HAP-1 (cell line): ENCODE measurements at places on chromosomes 1 and 21.
A peak's percentile ranks its signal among the peaks of the same experiment; 100 is the strongest.

- no peak for DNase-seq
Observed at GRCh38 chr1:109444346-109444745, 18.1 kb upstream of the PSMA5 start.

GRCh38 chr1:147167365-147167764, 4.9 kb downstream of the PRKAB2 start:
- no peak for DNase-seq

DNA sequence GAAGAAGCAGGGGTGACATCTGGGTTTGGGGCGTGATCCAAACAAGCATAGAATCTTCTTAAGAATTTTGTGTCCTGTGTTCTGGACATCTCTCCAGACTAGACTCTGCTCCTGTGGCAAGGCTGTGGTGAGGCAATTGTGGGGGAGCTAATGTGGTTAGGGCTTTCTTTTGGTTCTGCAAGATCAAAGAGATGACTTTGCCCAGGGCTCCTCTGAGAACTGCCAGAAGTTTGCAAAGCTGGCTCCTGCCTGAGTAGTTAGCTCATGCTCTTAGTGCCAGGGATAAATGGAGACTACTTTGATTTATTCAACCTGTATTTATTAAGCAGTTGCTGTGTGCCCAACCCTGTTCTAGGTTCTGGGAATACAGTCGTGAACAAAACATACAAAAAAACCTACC, 34.0 kb upstream of the CRNN start:
- DNase-seq = no peak

DNA sequence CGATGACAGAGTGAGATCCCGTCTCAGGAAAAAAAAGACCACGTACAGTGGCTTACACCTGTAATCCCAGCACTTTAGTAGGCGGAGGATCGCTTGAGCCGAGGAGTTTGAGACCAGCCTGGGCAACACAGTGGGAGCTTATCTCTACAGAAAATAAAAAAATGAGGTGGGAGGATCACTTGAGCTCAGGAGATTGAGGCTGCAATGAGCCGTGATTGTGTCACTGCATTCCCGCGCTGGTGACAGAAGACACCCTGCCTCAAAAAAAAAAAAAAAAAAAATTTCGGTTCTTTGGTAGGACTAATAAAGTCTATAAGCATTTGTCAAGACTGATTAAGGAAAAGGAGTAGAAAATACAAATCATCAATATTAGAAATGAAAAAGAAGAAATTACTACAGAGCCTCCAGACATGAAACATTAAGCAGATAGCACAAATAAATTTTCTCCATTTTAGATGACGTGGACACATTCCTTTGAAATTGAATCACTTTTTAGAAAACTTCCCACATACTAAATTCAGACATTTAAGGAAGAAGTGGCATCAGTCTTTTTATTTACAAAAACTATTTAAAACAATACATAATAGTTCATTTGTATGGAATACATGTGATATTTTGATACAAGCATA, 30.4 kb downstream of the MORC3 start:
- DNase-seq = no peak

DNA sequence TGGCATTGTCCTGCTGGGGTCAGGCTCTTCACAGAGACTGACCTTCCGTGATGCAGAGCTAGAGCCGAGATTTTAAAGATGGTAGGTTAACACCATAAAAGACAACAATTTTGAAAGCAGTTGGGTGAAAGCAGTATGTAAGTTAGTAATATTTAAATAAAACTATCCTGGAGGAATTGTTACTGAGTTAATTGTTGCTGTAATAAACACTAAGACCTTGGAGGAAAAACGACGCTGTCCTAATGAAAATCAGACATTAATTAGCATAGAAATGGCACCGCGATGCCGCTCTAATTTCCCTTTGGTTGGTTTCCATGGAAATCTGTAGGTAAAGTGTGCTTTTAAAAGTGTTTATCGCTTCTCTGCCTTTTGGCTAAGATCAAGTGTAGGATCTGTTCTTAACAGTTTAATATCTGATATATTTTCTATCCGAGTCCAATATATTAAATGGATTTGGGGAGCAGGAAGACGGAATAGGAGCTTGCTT, 745 bp upstream of the ANP32E start:
- DNase-seq = peak; percentile 23

GRCh38 chr1:181714428-181714827, 231.1 kb downstream of the CACNA1E start:
- DNase-seq = peak; percentile 3

DNA sequence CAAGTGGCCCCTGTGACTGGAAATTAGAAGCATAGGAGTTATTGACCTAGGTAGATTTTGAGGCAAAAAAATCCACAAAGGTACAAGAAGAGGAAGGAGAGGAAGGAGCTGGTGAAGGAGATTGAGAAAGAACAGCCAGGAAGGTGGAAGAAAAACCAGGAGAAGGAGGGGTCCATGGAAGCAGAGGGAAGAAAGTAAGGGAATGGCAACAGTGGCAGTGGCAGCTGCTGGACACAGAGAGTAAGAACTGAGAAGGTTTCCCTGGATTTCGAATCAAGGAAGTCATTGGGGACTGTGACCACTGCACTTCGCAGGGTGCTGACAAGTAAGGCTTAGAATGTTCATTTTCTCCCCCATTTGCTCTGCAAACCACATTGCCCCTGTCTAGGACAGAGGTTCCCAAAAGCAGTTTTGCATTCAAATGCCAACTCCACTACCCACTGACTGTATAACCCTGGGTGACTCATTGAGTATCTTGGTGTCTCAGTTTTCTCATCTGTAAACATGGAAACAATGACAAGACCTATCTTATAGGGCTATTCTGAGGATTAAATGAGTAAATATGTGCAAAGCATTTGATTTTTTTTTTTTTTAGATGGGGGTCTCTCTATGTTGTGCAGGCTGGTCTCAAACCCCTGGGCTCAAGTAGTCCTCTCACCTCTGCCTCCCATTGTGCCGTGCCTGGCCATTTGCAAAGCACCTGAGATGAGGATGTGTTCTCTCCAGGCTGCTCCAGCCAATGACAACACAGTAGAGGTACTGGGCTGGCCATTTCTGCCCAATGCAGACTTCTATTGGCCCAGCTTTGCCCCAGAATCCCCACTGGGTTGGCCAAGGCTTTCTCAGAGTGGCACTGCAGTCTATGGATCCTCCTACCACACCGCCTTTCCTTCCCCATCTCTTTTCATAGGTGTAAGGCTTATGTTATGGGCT, 9.3 kb upstream of the CAPN2 start:
- DNase-seq = no peak

- DNase-seq = no peak
Observed at GRCh38 chr1:161962091-161962887, 61.4 kb downstream of the OLFML2B start.

GRCh38 chr1:154714052-154714623, 106.2 kb upstream of the ADAR start:
- DNase-seq = no peak

GRCh38 chr1:30290581-30290980, 432.8 kb downstream of the MATN1 start:
- no peak for DNase-seq
